ENCODE measurements at places on chromosomes 2 and 18.

DNA sequence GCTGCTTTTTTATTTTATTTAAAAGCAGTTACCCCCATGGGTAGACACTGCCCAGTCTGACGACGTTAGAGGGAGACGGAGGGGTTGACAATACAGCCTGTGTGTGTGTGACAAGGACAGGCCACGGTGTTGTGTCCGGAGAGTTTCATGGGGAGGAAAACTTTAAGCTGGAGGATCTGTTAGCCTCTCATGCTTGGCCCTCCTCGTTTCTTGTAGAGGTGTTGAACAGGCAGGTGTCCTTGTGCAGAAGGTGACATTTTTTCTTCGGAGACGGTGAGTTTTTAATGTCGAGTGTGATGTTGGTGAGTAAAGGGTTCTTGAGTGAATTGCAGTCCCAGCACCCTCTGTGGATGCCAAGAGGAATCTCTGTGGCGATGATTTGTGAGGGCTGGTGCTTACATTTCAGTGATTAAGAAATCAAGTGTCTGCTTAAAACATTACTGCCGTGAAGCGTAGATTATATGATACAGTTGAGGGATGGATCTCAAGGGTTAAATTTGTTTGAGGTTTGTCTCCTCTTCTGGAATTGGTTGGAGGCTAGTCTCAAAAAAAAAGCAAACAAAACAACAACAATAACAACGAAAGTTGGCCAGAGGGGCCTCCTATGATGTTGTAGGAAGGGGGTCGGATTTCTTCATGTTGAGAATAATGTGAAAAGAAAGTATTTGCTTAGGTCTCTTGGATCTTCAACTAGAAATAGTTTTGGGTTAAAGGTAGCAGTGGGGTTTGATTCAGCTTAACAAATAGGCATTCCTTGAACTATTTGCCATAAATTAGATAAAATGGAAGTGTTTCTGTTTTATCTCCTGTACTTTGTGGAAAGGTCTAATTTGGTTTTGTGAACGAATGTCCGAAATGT is 1.6 kb downstream of the NCOA1 start:
- DNase-seq: no peak

GRCh38 chr2:197615016-197615652 is 60.3 kb downstream of the RFTN2 start:
- DNase-seq: no peak

DNA sequence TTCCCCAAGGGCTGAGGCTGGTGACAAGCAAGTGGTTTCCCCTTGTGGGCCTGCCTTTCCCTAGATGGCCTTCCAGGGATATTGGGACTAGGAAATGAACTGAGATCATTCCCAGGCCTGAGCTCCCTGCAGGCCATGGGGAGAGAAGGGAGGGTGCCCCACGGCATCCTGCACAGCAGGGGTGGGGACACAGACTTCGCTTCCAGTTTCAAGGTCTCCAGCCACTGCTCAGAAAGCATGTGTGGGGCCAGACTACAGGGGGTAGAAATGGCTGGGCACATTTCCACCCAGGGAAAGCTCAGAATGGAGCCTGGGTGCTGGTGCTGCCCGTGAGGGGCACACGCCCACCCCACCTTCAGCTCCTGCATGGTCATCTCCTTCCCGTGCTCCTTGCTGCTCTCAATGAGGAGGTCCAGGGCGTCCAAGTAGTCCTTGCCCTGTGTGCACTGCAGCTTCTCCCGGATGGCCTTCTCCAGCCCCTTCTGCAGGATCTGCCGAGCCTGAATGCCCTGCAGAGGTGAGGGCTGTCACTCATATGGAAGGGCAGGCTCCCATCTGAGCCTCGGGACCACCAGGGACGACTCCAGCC is 13.2 kb downstream of the CYP26B1 start:
- DNase-seq: no peak

DNA sequence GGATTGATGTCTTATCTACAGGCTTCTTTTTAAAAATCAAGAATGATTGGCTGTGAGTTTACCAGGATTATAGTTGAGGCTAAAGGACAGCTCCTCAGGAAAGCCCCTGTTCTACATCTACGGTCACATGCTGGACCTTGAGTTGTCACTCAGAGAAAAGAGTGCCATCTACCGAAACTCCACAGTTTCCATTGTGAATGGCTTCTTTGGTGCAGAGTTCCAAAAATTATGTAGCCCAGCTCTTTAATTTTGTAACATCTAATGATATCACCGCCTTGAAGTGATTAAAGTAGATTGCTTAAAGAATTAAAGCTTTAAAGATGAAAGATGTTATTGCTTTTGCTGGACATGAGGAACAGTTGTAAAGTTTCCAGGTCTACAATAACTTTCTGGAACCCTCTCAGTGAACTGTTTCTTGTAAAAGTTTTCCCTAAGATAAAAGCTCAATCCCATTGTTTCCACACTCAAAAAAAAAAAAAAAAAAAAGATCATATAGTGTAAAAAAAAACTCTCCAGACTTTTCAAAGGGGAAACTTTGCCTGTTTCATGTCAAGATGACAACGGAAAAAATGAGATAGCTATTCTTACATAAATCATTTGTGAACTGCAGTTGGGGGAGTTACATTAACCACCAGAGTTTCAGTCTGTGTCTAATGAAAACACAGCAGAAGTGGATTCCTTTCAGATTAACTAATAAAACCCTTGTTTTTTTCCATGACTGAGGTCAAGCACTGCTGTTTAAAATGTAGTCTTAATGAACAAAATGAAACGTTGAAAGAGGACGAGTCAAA is 4.3 kb downstream of the COL3A1 start:
- no peak for DNase-seq

Measured in GM18507 (cell line).